DMS53 (cell line): ENCODE measurements at places on chromosomes 5 and 9.

- no peak for DNase-seq
Observed at GRCh38 chr5:159002171-159002570, 97.5 kb downstream of the EBF1 start.

DNA sequence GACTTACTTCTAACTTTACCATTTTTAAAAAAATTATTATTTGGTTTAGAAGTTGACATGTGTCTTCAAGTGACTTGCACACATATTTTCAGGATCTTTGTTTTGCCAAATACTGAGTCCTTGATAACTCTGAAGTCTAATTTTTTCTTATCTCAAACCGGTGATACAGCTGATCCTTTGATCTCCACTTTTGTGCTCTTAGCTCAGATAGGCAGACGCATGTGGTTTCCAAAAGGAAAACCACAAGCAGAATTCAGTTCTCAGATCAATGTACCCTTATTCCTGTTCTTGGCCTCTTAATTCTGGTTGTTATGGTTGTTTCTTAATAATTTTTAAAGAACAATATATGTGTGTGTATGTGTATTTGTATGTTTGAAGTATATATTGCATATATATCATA, 238.3 kb upstream of the EDIL3 start:
- DNase-seq: no peak

GRCh38 chr5:122182491-122182921, 53.2 kb downstream of the ZNF474 start:
- DNase-seq: no peak

DNA sequence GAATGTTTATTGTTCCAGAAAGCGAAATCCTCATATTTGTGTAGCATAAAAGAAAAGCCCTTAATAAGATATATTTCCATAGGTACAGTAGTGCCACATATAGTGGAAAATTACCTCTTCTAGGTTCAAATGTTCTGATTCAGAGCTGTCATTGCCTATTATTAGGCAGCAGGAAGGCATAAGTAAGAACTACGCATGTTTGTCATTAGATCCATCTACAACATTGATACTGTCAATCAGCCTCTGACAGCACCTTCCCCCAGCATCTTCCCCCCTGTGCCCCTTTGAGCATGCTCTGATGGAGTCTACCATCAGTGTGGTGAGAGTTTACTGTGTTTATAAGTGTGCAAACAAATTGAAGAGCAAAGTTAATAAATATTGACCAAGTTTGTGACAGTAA, 816.1 kb downstream of the TLE4 start:
- DNase-seq: peak; percentile 87

- DNase-seq: peak; percentile 86
Observed at GRCh38 chr5:109689740-109690241, at the start of gene MAN2A1. Gene MAN2A1 (plus strand): TSS chr5:109689927. CDS start chr5:109690418, 491 bp downstream.

DNA sequence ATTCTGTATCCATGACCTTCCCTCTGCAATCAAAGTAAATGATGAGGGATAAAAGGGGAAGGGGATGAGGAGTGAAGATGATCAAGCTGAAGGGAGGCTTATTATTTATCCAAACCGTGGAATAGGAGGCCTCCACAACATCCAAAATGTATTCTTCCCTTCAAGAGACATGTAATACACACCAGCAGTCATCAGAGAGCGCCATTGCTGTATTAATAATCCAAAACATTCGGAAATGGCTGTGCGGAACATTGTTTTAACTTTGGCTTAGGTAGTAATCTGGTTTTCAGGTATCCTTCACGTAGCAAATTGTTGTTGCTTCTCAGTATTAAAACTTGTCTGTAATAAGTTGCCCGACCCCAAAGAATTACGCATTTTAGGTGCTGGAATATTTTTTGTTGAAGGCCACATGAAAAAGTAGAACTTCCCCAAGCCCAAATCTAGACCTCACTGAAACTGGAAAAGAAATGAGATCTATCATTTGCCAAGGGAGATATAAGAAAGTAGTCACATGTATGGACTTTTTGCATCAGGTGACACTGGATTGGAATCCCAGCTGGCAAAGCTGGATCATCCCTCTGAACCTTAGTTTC, 2.6 kb upstream of the BOD1 start:
- peak; percentile 85 for DNase-seq

GRCh38 chr5:142740474-142741242, 29.5 kb upstream of the ARHGAP26 start:
- DNase-seq: peak; percentile 94

DNA sequence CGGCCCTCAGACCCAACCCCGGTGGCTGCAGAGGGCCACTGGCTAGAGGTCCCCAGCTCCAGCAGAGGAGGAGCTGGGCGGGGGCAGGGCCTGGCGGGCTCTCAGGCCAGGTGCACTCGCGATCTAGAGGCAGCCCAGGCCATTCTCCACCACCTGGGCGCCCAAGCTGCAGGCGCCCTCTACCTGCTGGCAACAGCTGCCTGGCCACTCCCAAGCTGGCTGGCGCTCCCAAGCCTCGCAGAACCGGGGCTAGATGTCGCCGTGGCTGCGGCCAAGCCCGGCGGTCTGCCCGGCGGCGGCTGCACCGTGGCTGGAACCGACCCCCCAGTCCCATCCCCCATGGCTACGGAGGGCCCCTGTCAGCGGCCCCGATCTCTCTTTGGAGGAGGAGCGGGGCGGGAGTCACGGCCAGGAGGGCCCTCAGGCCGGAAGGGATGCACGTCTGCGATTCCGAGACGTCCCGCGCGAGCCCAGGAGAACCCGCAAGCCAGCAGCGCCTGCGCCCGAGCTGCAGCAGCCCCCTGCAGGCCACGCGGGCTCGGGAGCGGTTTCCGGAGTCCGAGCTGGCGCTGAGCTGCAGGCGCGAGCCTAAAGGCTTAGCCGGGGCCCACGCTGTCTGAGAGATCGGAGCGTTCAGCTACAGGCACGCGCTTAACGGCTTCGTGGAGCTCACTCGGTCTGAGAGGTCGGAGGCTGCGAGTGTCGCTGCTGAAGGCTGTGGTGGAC, 44.3 kb upstream of the BICD2 start:
- peak; percentile 93 for DNase-seq

- peak; percentile 30 for DNase-seq
Observed at GRCh38 chr5:159061834-159062474, 37.8 kb downstream of the EBF1 start.

DNA sequence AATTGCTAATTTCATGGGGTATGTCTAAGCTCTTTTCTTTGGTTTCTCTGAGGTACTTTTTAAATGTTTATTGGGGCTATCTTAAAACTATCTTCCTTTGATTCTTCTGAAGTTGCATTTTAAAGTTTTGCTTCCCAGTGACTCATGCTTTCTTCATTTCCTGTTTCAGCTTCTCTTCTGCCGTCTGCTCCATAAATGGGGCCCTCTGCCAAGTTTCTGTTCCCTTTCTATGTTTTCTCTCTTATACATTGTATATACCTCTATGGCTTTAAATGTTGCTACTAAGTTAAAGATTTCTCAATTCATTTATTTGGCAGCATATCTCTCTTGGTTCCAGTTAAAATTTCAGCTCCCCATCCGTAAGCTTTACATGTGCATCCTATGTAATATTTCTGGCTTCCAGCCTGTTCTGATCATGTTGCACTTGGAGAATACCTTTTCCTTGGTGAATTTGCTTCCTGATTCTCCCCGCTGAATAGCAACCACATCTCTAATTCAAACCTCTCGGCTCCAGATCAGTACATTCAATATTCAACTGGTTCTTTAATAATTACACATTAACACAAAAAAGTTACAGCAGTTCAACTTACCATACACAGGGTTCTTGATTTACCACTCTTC, 125.3 kb downstream of the ST8SIA4 start:
- peak; percentile 39 for DNase-seq
